ENCODE measurements at places on chromosomes 6 and 20.

GRCh38 chr6:56891754-56892153 lies 63.2 kb upstream of the BEND6 start:
- DNase-seq: no peak

DNA sequence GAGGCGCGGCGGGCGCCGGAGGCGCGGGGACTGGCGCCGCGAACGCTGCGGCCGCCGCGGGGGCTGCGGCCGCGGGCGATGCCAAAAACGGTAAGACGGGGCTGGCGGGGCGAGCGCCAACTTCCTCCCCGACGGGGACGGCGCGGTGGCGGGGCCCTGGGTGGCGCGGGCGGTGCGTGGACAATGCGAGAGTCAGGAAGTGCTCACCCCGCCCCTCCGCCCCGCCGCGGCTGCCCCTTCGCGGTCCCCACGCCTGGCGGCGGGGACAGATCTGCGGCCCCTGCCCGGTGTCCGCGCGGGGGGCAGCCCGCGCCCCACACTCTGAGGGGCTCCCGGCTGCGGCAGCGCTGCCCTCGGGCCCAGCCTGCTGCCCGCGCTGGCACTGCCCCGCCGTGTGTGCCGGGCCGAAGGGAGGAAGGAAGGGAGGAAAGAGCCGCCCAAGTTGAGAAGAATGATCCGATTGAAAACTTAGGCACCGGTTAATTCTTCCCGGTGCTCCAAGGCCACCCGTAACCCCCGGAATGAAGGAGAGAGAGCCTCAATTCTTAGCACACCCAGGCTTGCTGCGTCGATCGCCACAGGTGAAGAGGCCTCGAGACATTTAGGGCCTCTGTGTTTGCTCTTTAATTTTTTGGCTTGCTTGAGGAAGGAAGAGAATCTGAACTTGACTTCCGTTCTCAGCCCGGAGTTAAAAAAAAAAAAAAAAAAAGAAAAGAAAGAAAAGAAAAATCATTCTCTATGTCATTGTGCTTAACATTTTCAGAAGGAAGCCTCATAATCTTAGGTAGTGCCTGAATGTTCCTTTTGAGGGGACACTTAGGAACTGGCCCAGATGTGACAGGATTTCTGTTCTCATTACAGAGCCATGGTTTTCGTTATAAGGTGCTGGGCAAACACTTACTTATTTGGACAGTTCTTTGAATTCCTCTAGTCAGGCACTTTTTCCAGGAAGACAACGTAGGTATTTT lies 982 bp downstream of the HECA start:
- DNase-seq: peak; percentile 80

DNA sequence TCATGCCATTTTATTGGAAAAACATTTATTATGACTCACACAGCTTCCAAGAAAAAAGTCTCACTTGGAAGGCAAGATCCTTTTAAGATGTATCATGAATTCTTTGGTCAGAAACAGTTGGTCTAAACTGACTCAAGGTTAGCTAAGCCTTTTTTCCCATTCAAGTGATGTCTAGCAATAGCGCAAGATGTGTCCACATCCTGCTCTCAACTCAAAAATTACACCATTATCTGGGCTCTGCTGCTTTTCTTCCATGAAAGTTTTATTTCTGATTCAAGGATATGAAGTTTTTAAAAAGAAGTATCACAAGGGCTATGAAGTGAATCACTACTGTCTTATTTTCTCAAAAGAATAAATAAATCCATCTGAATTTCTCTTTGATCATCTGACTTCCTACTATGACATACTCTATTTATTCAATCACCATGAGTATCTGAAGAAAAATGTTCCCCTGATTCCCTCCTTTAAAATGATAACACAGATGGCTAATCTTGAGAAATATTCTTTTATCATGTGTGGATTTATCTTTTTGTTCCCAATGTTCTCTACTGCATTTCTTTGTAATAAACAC lies 139.2 kb downstream of the AHI1 start:
- DNase-seq: no peak

DNA sequence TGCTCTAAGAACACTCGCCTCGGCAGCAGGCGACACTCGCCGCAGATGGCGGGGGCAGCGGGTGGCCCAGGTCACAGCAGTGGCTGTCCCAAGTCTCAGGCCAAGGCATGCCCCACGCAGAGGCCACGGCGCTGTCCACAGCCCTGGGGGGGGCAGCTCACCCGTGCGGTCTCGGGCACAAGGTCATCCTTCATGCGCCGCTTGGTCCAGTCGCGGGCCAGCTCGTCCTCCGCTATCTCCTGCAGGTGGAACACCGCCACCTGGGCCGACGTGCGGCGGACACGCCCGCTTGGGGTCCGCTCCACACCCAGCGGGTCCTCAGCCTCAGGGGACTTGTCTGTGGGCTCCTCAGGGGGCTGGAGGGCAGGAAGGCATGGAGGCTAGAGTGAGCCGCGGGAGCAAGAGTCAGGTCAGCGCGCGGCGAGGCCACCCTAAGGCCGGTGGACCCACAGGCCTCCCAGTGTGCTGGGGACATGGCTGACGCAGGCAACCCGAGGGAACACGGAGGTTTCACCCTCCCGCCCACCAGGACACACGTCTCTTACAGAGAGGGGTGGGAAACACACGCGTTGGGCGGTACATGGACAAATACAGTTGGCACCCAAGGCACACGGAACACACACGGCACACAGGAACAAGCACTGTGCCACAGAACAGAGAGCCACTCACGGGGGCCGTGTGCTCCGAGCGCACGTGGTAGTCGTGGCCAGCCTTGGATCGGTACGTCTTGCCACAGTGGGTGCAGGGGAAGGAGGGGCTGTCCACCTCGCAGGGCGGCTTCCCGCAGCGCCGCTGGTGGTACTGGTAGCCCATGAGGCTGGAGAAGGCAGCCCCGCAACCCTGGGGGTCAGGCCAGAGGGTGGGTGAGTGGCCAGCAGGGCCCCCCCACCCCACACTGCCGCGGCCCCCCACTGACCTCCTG lies 6.5 kb upstream of the UCKL1 start:
- DNase-seq: no peak
